T-helper 1 cell treated with Interleukin-12 subunit alpha and Interleukin-12 subunit beta and Interleukin-4 antibody, amounts not matched to agents 30 ng/mL and 1 ng/mL, for 36 hours (primary cell): ENCODE measurements at places on chromosomes 16 and 17. TPM values are rescaled to one million over a fixed set of nuclear protein-coding genes. Genes with fewer than 3 reads are reported as not detected.

The CD79B gene
- total RNA-seq, result 44.8 and 52.5 TPM in 2 replicates

The RPL26 gene
- total RNA-seq, result 1,712 and 1,733 TPM in 2 replicates

The CHAD gene
- not detected in 2 replicates for total RNA-seq

The APOBR gene
- total RNA-seq, result 12.7 and 13.0 TPM in 2 replicates

The CLEC19A gene
- total RNA-seq, result not detected in 2 replicates

The AIPL1 gene
- total RNA-seq, result not detected in 2 replicates

The MYO15A gene
- 0.42 and 0.83 TPM in 2 replicates for total RNA-seq

The MYO1C gene
- 43.3 and 44.1 TPM in 2 replicates for total RNA-seq

The CDRT15 gene
- total RNA-seq, result not detected in 2 replicates

The SLC43A2 gene
- total RNA-seq, result 0.32 and 0.56 TPM in 2 replicates

The MPV17L gene
- total RNA-seq, result not detected in 2 replicates

The CDK3 gene
- total RNA-seq, result 7.6 and 7.9 TPM in 2 replicates

The SAMD14 gene
- total RNA-seq, result 2.0 and 2.7 TPM in 2 replicates

The NACA2 gene
- total RNA-seq, result 0.37 TPM in 1 of 2 replicates, not detected in the other

The C16orf92 gene
- total RNA-seq, result not detected in 2 replicates

The TEX14 gene
- 0.44 TPM in 2 replicates for total RNA-seq

The HEATR9 gene
- 0.56 and 0.85 TPM in 2 replicates for total RNA-seq

The DNAH9 gene
- total RNA-seq, result not detected in 2 replicates
